ENCODE measurements at places on chromosomes 6 and 20.

- DNase-seq: no peak
These were observed 439.9 kb upstream of the RNF217 start for GRCh38 chr6:124522335-124522734.

- no peak for DNase-seq
These were observed 7.9 kb downstream of the EXOC2 start for GRCh38 chr6:684831-685636.

DNA sequence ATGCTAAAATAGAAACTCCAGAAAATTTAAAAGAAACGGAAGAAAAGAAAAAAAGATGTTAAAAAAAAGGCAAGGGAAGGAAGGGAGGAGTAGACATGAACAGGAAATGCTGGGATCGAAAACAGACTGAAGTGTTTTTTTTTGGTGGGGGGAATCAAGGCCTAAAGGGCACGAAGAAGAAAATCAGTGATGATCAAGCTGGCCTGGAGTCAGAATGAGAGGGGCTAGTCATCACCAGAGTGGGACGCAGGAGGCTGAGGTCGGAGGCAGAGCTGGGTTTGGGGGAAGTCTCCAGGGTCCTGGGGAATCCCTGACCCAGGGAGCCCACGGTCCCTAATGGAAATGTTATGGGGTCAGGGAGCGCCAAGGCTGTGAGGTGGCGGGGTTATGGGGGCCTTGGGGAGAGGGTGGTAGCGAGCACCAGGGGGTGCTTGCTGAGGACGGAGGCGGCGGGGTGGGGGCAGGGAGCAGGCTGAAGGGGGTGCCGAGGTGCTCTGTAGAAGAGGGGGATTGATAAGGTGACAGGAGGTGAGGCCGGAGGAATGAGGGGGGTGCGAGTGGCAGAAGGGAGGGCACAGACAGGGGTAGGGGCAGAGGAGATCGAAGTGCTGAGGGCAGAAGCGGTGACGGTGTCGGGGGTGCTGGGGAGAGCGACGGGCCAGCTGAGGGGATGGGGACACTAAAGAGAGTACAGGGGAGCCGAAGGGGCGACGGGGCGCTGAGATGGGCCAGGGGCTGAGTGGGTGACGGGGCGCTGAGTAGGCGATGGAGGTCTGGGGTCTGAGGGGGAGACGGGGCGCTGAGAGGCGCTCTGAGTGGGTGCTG is 684 bp downstream of the ZNFX1 start:
- peak; percentile 55 for DNase-seq

DNA sequence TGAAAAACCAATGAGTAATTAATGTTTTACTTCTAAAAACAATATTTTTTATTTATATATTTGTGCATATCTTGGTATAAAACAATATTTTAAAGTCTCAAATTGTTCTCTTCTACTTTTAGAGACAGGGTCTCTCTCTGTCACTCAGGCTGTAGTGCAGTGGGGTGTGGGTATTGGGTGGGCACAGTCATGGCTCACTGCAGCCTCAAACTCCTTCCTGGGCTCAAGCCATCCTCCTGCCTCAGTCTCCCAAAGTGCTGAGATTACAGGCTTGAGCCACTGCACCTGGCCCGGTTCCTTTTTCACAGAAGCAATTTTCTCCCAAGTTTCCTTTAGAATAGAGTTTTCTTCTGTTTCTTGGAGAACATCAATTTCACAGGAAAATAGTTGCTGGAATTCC is 102.8 kb downstream of the TMEM242 start:
- no peak for DNase-seq

DNA sequence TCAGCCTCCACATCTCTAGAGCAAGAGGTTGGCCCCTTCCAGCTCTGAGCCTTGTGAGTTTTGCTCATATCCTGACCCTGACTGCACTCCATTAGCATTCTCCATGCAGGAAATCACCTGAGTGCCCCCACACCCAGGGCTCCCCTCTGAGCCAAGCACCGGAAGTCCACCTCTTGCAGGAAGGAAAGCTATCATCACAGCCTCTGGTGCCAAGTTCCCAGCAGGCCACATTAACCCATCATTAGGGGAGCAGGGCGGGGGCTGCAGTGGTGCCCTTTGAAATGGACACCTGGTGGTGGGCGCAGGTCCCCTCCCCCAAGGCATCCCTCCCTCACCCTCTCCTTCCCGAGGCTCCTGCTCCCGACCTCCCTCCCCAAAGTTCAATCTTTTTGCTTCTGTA is 16.1 kb downstream of the GRM4 start:
- peak; percentile 94 for DNase-seq

GRCh38 chr20:20267685-20268370 is 100.1 kb upstream of the INSM1 start:
- DNase-seq: peak; percentile 64

DNA sequence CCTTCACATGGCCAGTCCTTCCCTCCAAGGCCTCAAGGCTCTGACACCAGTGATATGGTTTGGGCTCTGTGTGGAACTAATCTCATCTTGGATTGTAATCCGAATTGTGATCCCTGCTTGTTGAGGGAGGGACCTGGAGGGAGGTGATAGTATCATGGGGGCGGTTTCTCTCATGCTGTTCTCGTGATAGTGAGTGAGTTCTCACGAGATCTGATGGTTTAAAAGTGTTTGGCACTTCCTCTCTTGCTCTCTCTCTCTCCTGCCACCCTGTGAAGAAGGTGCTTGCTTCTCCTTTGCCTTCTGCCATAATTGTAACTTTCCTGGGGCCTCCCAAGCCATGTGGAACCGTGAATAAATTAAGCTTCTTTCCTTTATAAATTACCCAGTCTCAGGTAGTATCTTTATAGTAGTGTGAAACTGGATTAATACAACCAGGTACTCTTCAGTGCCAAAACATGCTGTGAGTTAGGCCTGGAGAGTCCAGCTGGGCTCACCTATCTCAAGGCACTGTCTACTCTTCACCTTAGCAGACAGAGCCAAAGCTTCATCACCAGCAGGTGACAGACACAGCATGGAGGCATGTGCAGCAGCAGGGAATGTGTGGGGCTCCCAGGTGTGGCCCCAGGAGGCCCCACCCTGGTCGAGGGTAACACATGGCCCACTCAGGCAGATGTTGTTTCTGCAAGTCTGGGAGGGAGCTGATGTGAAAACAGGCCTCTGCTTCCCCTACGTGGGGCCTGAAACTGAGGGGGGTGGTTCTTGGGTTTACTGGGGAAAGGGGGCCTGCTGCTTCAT is 97.5 kb upstream of the CDYL start:
- DNase-seq: no peak

- no peak for DNase-seq
These were observed 961 bp downstream of the CCHCR1 start for GRCh38 chr6:31156641-31157040.

GRCh38 chr6:44086931-44087574 is 40.2 kb downstream of the MRPL14 start:
- no peak for DNase-seq

DNA sequence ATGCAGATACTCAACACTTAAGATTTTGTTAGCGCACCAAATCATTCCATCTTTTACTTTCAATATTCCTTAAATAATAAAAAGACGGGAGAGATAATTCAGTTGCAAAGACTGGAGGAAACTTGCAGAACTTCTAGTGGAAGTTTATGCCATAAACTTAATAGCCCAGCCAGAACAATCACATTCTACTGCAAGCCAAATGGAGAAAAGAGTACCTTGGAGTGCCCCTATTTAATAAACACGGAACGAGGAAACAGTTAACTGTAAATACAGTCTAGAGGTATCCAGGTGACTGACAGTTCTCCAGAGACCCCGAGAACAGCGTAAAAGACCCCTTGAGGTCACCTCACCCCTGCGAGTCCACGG is 635 bp downstream of the SLC35B3 start:
- no peak for DNase-seq

DNA sequence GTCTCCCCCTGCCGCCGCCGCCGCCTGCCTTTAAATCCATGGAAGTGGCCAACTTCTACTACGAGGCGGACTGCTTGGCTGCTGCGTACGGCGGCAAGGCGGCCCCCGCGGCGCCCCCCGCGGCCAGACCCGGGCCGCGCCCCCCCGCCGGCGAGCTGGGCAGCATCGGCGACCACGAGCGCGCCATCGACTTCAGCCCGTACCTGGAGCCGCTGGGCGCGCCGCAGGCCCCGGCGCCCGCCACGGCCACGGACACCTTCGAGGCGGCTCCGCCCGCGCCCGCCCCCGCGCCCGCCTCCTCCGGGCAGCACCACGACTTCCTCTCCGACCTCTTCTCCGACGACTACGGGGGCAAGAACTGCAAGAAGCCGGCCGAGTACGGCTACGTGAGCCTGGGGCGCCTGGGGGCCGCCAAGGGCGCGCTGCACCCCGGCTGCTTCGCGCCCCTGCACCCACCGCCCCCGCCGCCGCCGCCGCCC is 474 bp downstream of the CEBPB start:
- no peak for DNase-seq

- DNase-seq: no peak
These were observed 49.7 kb upstream of the ARMH2 start for GRCh38 chr6:24848461-24848860.

DNA sequence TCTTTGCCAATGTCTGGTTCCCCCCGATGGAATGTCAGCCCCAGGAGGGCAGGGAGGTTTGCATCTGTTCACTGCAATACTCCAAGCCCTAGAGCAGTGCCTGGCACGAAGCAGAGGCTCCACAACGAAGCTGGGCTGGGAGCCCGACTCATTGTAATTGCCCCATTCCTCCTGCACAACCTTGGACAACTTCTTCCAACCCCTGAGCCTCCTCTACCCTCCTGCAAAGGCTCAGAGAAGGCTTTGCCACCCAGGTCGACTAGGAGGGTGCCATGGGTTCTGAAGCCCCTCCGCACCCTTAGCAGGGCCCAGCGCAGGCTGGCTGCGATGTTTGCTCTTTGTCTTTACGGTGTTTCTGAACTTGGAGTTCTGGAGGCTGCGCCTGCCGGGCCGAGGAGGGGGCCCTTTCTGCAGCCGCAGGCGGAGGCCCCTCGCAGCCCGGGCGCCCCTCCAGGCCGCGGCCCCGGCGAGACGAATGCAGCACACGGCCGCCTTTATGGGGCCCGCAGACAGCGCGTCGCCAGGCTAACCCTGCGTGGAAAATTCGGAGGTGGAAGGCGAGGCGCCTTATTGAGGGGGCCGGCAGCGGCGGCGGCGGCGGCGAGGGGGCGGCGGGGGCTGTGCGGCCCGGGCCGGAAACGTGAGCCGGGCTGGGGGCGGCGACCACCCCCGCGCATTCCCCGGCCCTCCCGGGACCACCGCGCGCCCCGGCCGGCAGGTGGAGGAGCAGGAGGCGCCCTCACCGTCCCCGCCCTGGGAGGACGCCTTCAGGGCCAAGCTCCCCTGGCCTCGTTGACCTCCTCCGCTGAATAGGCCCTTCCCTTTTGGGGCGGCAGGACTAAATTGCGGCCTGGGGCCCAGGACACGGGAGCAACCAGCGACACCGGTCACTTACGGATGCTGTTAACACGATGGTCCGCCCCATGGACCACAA is 27.0 kb downstream of the SNAI1 start:
- peak; percentile 74 for DNase-seq

DNA sequence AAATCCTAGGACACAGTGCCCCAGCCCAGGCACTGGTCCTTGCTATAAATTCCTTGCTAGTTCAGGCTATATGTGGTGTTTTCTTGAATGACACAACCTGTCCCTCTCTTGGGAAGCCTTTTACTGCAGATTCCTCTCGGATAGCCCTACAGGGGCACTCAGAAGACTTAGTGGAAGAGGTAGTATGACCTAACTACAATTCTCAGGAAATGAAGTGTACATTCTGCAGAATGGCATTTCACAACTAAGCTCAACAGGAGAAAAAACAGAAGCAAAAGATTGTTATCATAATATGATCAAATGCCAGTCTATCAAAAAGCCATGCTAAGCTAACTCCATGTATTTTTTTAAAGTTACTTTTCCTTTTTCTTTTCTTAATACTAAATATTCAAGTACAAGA is 66.3 kb upstream of the FBXL4 start:
- no peak for DNase-seq

GRCh38 chr20:33852626-33853506 is 41.7 kb downstream of the CHMP4B start:
- no peak for DNase-seq

- no peak for DNase-seq
These were observed 33.9 kb downstream of the COL12A1 start for GRCh38 chr6:75171986-75172385.

DNA sequence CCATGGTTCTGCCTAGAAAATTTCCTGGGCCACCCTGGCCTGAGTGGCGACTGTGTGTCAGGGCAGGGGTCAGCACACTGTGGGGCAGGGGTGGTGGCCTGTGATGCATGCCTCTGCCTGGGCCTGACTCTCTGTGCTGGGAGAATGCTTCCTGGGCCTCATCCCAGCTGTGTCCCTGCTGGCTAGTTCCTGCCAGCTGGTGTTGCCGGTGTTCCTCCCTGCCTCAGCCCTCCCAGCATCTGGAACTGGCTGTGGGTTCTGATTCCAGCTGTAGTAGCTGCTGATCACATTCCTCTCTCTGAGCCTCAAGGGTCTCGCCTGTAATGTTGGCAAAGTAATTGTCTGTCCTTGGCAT is 101.5 kb downstream of the SYCP2 start:
- peak; percentile 43 for DNase-seq

- no peak for DNase-seq
These were observed 137.3 kb downstream of the TMEM200A start for GRCh38 chr6:130503146-130503545.

DNA sequence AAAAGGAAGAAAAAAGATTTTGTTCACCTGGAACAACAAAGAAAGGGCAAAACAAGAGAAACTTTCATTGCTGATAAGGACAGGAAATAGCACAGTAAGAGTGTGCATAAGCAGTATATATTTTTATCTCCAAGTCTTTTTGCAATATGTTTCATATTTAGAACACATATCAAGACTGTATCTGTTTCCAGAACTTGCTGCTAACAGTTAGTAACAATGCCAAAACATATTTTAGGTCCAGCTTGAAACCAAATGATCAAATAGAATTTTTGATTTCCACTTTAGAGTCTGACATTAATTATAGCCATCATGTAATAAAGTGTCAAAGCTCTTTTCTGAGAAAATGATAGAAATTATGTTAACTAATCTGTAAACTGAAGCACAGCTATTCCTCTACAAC is 143.5 kb upstream of the SUPT3H start:
- DNase-seq: no peak

DNA sequence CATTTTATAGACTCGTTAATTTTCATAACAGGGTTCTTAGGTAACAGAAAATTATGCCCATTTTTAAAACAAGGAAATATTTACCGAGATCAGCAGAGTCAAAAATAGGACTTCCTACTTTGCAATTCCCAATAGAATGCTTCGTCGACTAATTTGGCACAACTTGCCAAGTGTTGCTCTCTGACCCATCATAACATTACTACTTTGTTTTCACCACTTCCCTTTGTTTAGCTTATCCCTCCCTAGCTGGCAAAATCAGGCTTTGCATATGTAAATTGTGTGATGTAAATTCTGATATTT is 914 bp upstream of the RANBP9 start:
- no peak for DNase-seq

GRCh38 chr6:94680669-94681212 is 896.6 kb upstream of the MANEA start:
- DNase-seq: no peak

- peak; percentile 93 for DNase-seq
These were observed 12.4 kb upstream of the DACT2 start for GRCh38 chr6:168332020-168332419.

DNA sequence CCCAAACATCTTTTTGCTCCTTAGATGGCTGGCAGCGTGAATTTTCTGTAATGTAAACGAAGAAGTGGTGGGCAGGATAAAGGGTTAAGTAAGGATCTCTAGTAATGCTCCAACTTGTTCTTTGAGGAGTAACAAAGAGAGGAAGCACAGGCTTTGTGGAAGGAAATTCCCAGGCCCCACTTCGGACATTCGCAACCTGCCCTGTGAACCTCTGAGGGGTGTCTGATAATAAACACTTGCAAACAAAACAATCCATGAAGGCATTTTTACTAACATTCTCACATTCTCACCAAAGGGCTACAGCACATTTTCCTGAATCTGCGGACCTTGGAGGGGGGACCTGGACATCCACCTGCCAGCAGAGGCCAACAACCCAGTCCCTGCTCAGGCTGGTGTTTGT is 25.8 kb upstream of the ADGRF5 start:
- DNase-seq: no peak

Data from endodermal cell (in vitro differentiated cells).